ENCODE measurements at places on chromosomes 16 and 17.

DNA sequence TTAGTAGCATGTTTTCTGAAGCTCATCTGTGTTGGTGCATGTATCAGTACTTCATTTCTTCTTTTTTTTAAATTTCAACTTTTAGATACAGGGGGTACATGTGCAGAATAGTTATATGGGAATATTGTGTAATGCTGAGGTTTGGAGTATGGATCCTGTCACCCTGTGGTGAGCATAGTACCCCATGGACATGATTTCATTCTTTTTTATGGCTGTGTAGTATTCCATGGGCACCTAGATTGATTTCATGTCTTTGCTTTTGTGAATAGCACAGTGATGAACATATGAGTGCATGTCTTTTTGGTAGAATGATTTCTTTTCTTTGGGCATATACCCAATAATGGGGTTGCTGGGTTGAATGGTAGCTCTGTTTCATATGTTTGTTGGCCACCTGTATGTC lies 55.0 kb upstream of the NOL11 start:
- no peak for DNase-seq

DNA sequence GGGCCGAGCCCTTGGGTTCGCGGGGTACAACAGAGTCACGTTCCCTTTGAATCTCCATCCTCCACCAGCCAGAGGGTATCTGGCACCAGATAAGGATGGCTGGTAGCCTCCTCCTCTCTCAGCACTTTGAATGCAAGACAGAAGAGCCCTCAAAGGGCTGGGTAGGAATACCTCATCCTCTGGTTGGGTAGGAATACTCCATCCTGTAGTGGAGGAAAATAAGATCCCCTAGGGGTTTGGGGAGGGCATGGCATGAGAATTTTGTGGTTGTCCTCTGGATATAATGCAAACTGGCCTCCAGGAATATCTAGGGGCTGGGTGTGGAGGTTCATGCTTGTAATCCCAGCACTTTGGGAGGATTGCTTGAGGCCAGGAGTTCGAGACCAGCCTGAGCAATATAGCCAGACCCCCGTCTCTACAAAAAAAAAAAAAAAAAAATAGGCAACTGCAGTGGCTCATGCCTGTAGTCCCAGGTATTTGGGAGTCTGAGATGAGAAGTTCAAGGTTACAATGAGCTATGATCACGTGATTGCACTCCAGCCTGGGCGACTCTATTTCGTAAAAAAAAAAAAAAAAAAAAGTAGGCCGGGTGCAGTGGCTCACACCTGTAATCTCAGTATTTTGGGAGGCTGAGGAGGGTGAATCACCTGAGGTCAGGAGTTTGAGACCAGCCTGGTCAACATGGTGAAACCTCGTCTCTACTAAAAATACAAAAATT lies 2.7 kb downstream of the IGFBP4 start:
- no peak for DNase-seq

DNA sequence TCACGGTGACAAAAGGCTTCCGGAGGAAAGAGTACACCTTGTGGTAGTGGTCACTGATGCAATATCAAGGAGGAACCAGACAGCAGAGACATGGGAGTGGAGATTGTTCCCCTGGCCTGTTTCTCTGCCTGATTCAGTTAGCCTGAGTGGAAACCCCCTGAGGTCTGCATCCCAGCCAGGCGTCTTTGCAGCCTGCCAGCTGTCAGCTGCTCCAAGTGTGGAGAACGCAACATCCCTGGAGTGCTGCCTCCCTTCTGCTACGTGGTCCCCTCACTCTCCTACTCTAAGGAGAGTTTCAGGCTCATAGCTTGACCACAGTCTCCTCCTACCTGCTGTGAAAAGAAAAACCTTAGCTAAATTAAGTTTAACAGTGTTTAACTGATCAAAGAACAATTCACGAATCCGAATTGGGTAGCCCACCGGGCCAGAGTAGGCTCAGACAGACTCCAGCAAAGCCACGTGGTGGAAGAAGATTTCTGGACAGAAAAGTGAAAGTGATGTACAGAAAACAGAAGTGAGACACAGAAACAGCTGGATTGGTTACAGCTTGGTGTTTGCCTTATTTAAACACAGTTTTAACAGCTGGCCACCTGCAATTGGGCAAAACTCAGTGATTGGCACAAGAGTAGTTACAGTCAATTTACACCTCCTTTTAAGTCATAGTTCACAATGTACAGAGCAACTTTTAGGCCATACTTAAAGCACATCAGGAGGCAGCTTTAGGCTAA lies 188.6 kb downstream of the DNAH9 start:
- no peak for DNase-seq

GRCh38 chr17:7392696-7393612 lies 1.4 kb downstream of the PLSCR3 start:
- DNase-seq, result no peak

- DNase-seq, result no peak
Observed at GRCh38 chr17:42288803-42289610, 709 bp downstream of the STAT5A start.

DNA sequence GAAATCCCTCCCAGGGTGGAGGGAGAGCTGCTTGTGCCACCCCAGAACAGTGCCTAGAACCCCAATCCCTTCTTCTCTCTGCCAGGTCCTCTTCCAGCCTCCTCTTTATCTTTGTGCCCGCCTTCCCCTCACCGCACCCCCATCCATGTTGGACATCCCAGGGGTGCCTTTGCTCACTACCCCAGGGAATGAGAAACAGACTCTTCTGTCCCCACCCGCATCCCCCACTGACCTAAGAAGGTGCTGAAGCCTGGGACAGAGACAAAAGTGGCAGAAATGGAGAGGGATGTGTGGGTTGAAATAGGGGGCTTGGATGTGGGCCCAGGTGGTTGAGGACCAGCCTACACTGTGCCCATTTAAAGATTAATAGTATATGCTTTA lies 17.0 kb downstream of the ALOX15B start:
- DNase-seq, result no peak

DNA sequence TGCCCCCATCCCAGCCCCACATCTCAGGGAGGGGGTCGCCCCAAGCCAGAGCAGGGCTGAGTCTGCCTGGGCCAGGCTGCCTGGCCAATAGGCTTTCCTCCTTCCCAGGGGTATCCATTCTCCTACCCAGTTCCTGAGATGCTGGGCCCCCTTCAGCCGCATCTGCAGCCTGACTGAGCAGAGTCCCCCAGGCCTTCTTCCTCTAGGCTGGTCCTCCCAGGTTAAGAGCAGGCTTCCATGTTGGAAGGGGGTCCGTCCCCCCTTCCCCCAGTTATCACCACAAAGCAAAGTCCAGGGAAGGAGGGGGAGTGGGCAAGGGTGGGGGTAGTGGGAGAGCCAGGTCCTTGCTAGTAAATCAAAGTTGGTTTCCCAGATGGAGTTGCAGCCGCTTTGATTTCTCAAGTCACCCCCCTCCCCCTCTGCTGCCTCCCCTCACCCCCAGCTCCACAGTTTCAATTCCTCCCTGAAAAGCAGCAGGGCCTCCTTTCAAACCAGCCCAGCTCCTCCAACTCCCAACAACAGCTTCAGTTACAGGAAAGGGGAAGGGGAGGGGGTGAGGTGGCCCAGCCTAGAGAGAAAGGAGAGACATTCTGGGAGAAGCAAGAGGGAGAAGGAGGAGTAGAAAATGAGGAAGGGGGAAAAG lies 9.5 kb upstream of the FZD2 start:
- no peak for DNase-seq

DNA sequence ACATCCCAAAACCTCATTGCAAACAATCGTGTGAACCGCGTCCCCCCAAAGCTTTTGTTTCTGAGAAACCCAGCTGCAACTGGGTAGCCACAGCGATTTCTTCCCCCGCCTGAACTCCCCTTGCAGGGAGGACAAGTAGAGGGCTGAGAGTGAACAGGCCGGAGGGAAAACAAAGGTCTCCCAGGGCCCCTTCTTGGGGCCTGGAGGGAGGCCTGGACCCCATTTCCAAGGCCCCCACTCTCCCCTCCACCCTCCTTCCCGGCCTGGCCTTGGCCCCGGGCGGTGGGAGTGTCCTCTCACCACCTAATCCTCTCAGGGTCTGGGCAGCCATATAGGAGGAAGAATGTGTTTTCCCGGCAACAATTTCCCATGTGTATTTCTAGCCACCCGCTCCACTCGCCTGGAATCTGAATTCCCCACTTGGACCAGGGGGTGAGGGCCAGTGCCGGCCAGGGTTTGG lies 2.6 kb downstream of the GLIS2 start:
- DNase-seq, result no peak

GRCh38 chr16:1403733-1404132 lies 10.8 kb downstream of the UNKL start:
- no peak for DNase-seq

- DNase-seq, result no peak
Observed at GRCh38 chr17:66923886-66924285, 40.6 kb upstream of the CACNG4 start.

GRCh38 chr16:53745753-53746266 lies 41.9 kb downstream of the FTO start:
- peak; percentile 59 for DNase-seq

- DNase-seq, result peak; percentile 17
Observed at GRCh38 chr16:49012961-49013726, 268.5 kb downstream of the CBLN1 start.

GRCh38 chr17:1640329-1641064 lies 5.0 kb downstream of the SCARF1 start:
- DNase-seq, result no peak

DNA sequence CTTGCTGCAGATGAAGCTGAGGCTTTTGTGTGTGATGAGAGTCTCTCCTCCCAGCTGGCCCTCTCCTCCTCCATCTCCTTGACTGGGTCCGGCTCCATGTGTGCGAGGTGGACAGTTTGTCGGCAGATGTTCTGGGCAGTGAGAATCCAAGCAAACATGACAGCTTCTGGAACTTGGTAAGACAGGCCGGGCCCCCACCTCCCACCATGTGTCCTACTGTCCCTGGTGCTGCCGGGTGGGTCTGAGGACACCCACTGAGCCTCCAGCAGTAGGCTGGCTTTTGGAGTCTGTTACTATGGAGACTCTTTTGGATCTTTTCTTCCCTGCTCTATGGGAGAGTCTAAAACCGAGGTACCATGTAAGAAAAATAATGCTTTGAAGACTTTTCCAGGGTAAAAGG lies 12.7 kb downstream of the NUP85 start:
- DNase-seq, result no peak

DNA sequence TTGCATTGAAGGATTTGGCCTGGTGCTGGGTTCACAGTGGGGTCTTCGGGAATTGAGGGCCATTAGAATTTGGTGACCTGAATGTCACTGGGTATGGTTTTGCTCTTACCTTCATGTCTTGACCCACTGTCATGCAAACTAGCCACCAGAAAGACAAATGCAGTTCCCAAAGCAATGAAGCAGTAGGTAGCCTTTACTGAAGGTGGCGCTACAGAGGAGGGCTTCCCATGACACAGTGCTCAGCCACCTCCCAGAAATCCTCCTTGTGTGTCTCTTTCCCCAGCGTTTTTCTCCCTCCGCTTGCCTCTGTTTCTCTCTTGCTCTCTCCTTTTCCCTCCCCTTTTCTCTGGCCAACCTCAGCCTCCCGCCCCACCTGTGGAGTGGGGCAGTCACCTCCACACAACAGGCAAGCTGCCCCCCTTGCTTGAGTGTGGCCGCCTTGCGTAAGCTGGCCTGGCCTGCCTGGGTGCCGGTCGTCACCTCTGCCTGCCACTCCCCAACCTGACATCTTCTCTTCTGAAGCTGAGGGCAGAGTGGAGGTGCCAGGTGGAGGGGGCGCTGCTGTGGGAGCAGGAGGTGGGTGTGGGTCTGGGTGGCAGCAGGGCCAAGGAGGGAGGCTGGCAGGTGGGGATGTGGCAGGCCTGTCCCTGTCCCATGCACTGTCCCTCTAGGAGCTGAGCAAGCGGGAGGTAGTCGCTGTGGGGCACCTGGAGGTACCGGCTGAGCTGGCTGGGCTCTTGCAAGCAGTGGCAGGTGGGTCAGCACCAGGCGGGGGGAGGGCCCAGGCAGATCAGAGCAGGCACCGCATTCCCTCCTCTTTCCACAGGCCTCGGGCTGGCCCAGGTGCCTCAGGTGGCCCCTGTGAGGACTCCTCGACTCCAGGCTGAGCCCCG lies 34.7 kb downstream of the MYO15A start:
- DNase-seq, result no peak

DNA sequence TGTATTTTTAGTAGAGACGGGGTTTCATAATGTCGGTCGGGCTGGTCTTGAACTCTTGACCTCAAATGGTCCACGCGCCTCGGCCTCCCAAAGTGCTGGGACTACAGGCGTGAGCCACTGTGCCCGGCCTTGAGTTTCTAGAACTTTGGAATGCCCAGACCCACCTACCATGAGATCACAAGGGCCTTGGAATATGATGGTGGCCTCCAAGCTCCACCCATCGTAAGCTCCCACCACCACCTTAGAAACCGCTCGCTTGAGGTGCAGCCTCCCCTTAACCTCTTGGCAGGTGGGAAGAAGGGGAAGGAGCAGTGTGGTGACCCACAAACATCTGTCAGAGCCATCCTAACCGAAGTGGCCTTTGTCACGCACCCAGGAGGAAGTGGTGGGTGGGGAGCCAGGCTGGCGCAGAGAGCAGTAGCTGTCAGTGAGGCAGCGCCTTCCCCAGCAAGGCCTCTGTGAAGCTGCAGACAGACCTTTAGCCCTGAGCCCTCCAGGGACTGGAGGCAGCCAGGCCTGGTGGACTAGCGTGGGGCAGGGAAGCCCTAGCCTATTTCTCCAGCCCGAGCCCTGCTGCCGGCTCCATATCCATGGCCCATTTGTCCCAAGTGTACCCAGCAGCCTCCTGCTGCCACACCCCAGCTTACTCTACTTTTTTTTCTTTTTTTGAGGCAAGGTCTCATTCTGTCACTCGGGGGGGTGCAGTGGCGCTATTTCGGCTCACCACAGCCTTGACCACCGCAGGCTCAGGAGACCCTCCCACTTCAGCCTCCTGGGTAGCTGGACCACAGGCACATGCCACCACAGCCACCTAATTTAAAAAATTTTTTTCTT lies 13.1 kb upstream of the SEPHS2 start:
- DNase-seq, result no peak

DNA sequence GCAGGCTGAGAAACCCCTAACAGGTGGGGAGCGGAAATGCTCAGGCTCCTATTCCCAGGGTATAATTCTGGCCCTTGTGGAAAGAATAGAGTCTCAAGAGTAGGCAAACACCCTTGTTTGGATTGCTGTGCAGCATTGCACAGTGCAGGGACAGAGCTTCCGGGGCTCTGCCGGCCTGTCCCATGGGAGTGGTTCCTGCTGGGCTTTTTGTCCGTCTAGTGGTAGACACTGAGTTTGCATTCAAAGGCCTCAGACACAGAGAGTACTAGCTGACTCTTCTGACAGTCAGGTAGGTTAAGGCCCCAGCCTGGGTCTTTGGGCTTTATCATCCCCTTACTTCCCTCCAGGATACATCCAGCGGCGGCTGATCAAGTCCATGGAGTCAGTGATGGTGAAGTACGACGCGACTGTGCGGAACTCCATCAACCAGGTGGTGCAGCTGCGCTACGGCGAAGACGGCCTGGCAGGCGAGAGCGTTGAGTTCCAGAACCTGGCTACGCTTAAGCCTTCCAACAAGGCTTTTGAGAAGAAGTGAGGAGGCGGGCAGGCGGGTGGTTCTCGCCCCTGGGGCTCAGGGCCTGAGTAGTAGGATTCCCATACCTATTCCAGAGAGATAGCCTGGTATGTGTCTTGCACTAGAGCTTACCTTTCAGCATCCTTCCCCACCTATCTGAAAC lies 18.1 kb downstream of the POLR2A start:
- DNase-seq, result no peak

- no peak for DNase-seq
Observed at GRCh38 chr16:17496891-17497290, 26.1 kb upstream of the XYLT1 start.

GRCh38 chr16:80390871-80391489 lies 149.8 kb upstream of the DYNLRB2 start:
- no peak for DNase-seq

Measured in RPMI7951 (cell line).